ENCODE measurements at places on chromosomes 12 and 14.

DNA sequence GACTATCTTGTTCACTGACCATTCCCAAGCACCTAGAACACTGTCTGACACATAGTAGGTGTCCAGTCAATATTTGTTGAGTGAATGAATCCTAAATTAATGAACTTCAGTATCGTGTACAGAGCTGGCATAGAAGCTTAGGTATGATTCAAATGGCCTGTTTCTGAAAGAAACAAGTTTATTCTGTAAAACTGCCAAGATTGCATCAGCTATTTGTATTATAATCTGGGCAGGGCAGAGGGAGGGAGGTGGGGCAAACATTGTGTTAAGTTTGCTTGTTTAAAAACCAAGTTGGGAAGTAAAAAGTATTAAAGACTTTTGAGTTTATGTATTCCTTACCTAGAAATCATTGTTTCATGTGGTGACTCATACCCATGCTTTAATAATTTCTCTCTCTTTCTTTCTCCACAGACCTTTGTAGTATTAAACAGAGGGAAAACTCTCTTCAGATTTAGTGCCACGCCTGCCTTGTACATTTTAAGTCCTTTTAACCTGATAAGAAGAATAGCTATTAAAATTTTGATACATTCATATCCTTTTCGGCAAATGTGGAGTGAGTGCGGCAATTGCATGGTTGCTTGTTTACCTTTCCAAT is 92.8 kb downstream of the SCN8A start:
- peak; percentile 75 for DNase-seq

- peak; percentile 23 for DNase-seq
Measured at GRCh38 chr12:68913682-68914081, 19.3 kb downstream of the CPM start.

DNA sequence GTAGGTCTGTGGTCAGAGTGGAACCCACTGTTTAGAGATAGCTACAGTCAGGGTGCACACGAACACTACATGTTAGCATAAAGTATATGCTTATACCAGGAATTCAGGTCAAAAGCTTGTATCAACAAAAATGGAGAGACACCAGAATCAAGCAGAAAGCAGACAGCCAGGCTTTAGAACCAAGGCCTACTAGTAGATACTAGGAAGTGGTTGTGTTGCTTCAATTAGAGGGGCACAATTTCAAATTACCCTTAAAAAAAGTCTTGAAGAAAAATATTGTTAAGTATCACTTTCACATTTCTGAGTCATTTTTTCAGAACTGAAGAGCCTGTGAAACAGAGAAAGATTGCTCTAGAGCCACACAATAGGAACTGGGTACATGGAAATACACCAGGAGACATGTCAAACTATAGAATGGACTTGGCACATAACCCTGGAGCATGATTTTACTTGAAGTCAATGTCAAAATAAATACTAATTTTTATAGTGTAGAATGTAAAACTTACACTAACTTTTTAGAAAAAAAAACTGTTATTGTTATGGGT is 41.6 kb downstream of the LRRC9 start:
- DNase-seq: no peak

DNA sequence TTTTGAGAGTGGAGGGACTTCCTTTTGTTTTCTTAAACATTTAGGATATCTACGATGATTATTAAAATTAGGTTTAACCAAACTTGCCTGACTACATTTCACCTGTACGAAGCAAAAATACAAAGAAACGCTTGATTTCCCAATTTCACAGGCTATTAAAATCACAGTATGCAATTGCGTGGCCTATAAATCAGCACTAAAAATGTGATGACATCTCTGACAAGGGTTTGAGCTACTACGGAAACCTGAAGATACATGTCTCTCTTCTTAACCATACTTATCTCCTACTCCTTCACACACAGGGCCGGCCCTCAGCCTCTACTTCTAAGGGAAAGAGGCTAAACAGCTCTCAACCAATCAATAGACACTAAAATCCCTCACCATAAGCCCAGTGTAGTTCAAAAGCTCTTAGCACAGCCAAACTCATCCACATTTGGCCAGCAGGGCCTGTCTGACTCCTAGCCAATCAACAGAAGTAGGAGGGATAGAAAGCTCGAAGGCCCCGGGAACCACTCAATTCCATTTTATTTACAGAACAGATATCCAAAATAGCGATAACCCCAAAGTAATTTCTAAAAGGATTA is 137.3 kb downstream of the FOXN3 start:
- DNase-seq: no peak

- DNase-seq: no peak
Measured at GRCh38 chr14:56814519-56814959, 4.3 kb upstream of the OTX2 start.

GRCh38 chr12:127363392-127363791 is 903.6 kb upstream of the TMEM132C start:
- peak; percentile 25 for DNase-seq

GRCh38 chr12:108357834-108358579 is 18.9 kb upstream of the CMKLR1 start:
- no peak for DNase-seq

DNA sequence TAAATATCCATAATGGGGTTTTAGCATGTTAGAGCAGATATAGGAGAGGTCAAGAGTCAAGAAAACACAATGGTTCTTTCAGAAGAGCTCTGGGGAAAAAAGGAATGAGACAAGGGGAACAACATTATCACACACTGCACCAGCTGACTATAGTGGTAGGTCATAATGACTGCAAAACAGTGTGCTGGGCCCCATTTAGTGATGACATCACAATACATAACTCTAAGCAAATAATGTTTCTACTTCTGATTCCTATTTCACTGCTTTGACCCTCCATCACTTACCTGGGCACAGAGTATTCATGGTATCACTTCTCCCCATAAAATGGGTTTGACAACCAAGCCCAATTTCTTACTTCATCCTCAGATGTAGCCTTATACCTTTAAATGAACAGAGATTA is 62.1 kb downstream of the GARIN6 start:
- no peak for DNase-seq

DNA sequence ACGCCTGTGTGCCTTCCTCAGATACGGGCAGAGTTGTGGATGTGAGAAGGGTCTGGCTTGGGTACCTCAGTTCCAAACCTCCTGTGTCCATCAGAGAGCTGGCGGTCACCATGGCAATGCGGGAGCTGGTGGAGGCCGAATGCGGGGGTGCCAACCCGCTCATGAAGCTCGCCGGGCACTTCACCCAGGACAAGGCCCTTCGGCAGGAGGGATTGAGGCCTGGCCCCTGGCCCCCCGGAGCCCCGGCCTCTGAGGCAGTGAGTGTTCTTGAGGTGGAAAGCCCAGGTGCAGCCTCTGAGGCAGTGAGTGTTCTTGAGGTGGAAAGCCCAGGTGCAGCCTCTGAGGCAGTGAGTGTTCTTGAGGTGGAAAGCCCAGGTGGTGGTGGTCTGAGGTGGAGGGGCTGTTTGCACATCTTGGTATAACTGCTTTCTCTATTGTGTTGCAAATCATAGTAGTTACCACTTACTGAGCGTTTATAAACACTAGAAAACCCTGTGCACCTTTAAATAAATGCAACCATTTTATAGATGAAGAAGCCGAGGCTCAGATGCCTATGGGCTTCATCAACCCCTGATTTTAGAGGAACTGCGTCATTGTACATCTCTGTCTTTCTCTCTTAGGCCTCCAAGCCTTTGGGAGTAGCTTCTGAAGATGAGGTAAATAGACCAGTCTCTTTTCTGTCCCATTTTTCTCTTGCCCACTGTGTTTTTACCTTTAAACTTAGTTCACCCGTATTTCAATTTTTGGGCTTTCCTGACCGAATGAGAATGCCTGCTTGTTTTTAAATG is 976 bp downstream of the PEX5 start:
- peak; percentile 1 for DNase-seq

DNA sequence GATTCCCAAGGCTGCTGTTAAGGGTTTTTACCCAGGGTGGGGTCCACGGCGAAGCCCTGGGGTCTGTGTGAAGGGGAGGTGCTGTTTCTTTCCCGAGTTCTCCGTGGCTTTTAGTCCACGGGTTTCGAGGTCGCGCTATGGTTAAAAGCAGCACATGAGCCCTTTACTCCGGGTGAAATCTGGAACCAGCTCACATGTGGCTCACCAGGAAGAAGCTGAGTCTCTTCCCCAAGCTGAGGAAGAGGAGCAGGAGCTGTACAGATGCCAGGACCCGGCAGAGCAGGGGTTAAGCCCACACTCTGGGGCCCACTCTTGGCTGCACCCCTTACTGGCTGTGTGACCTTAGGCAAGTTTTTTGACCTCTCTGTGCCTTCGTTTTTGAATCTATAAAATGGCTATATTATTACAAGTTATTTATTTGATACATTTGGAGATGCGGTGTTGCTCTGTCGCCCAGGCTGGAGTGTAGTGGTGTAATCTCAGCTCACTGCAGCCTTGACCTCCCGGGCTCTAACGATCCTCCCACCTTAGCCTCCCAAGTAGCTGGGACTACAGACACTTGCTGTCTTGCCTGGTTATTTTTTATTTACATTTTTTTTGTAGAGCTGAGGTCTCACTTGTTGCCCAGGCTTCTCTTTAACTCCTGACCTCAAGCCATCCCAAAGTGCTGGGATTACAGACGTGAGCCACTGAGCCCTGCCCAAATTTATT is 266.3 kb downstream of the AACS start:
- no peak for DNase-seq

GRCh38 chr14:92190768-92191167 is 69.0 kb downstream of the CPSF2 start:
- no peak for DNase-seq

GRCh38 chr14:94756310-94756882 is 13.5 kb downstream of the GSC start:
- DNase-seq: no peak

GRCh38 chr12:130873106-130873795 is 1.4 kb downstream of the RAN start:
- DNase-seq: peak; percentile 31

DNA sequence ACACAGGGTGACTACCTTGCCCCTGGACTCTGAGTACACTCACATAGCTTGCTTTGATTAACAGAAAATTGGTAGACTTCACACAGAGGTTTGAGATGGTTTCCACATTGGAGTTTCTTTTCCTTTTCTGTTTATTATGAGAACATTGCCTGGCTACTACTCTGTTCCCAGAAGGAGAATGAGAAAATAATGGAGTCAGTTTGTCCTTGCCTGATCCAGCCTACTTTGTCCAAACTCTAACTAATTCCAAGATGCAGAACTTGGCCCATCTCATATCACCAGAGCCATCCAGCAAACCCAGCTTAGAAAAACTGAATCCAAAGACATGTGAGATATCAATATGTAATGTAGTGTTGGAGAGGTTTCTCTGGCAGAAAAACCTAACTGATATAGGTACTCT is 20.4 kb downstream of the TAS2R50 start:
- DNase-seq: no peak
